Stimulated activated naive CD4-positive, alpha-beta T cell treated with Interleukin-2 at 50 U/mL for 16 hours (primary cell): ENCODE measurements at places on chromosomes 3 and 15.

DNA sequence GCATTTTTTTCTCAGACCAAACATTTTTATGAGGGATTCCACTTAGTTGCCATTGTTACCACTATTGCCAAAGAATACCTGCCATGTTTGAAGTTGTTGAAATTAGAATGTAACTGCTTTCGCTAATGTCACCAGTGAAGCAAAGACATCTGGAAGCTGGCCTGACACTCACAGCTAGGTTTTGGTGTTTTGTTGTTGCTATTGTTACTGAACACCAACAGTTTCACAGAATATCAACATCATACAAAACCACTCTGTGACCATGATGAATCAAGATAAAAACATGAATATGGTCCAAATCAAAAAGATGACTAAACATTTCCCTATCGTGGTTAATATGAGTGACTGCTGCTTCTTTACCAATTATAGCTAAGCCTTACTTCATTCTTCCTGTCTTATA is 6.9 kb upstream of the CFAP20DC start:
- DNase-seq = no peak

- DNase-seq = no peak
Measured at GRCh38 chr15:63523306-63523990, 19.1 kb downstream of the USP3 start.

DNA sequence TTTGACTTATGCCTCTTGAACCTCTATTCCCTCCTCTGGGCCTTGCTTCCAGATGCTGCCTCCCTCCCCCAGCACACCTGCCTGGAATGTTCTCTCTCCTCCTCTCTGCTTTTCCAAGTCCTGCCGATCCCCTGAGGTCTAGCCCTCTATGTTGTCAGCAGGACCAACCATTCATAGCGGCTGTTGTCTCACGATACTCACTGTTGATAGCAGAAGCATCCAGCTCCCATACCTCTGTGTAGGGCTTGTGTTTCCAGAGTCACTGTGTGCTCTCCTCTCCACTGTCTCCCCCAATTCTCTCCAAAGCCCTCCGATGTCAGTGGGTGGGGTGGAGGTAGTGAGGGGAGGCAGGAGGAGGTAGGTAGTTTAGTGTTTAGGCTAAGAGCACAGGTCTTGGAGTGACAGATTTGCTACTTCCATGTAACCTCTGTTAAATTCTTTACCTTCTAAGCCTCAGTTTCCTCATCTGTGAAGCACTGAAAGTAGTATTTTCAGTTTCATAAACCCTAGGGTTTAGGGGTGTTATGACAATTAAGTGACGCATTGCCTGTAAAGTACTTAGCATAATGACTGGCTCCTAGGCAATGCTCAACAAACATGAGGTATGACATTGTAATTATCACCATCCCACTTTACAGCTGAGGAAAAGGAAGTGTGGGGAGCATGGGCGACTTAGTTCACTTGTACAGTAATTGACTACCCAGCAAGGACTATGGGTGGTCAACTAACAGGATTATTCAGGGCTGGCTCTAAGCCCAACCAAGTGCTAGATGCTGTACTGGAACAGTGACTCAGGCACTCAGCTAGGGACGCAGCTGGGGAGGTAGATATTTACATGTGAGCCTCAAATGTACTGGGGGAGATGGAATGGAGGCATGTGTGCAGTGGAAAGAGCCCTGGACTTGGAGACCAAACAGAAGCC is 122.8 kb downstream of the CACNA1D start:
- no peak for DNase-seq

GRCh38 chr3:4814305-4814903 is 164.8 kb upstream of the BHLHE40 start:
- DNase-seq = no peak

- no peak for DNase-seq
Measured at GRCh38 chr3:34676436-34676835, 878.0 kb downstream of the PDCD6IP start.

- DNase-seq = no peak
Measured at GRCh38 chr15:83339396-83339795, 54.9 kb upstream of the BNC1 start.

GRCh38 chr3:141164852-141165251 is 66.8 kb upstream of the PXYLP1 start:
- DNase-seq = no peak

DNA sequence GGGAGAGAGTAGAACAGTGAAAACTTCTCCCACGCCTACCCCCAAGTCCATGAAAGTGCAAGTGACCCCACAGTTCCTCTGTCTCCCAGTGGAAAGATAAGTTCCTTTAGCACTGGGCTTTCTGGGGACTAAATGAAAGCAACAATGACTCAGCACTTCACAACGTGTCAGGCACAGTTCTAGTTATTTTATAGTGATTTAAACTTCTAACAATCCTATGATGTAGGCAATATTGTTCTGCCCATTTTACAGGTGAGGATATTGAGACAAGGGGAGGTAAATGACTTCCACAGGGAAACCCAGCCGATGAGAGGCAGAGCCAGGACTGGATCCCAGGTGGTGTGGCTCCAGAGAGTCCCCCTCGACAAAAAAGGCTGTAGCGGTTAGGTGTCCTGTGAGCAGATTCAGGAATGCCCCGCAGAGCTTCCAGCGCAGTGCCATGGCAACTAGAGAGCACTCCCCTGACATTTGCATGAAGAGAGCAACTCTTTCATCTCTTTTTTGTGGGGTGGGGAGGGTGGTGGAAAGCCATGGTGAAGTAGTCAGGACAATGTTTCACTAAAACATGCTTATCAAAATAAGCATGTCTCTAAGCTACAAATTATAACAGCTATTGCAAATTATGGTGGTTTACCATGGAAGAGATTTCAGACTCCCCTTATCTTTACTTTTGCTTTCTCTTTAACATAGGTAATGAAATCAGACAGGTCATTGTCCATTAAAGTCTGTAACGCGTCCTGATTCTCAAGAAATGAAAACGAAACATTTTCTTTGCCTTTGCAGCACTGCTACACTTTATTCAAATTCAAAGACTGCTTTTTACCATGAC is 62.1 kb downstream of the NR2F2 start:
- no peak for DNase-seq
